ENCODE measurements at places on chromosomes 1 and 21.

GRCh38 chr1:174165471-174166137, 6.3 kb downstream of the RABGAP1L start:
- no peak for DNase-seq

DNA sequence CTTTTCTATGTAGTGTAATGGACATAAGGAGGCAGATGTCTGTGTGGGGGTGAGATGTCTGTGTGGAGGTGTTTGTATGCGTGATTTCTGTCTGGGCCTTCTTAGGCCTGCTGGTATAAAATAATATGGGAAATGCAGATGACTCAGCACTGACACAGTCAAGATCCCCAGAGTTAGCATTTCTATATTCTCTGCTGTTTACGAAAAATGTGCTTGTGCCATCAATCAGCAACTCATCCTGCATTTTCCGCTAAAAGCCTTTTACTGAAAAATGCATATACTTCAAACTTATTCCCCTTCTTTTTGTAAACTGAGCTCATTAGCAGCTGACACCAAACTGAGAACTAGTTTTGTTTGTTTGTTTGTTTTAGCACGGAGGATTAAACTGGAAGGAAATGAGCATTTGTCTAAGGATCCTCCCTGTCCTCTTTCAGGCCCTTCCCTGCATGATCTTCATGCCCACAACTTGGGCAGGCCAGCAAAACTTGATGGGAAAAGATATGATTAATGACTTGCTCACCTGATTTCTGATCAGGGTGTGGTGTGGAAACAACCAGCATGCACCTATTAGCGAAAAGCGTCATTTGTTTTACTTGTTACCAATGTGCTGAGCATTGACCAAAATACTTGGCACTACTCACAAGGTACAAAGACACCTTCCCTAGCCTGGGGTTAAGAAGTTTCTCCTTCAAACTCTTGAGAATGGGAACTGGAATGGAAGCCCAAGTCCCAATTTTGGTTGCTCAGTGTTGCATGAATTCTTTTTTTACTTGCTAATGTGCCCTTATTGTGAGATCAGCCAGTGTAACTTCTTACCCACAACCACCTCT, 77.4 kb downstream of the NDUFS5 start:
- no peak for DNase-seq

- DNase-seq: no peak
Observed at GRCh38 chr1:90621986-90622385, 95.1 kb downstream of the BARHL2 start.

DNA sequence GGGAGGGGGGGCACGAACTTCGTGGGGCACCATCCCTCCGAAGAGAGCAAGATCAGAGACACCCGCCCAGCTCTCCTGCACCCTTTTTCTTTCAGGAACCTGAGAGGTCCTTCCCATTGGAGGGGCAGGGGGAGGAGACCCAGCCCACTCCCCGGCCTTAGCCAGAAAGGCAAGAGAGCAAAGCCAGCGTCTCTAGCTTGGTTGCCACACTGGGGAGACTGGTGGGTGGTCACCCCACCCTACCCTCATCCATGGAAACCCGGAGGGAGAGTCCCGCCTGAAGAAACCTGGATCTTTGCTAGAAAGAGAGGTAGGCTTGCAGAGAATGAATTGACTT, 246 bp downstream of the ATP2B4 start:
- DNase-seq: no peak

DNA sequence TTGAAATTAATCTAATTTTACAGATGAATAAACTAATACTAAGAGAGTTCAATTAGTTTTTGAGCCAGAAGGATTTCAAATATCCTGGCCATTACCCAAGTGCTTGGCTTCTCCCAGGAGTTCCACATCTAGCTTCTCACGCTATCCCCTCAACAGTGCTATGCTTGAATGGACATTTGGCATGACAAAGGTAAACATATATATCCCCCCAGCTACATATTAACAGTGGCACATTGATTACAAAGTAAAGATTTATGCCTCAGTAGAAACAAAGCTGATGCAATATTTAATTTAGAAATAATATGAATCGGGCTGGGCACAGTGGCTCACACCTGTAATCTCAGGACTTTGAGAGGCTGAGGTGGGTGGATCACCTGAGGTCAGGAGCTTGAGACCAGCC, 434.6 kb upstream of the PRMT6 start:
- DNase-seq: no peak

DNA sequence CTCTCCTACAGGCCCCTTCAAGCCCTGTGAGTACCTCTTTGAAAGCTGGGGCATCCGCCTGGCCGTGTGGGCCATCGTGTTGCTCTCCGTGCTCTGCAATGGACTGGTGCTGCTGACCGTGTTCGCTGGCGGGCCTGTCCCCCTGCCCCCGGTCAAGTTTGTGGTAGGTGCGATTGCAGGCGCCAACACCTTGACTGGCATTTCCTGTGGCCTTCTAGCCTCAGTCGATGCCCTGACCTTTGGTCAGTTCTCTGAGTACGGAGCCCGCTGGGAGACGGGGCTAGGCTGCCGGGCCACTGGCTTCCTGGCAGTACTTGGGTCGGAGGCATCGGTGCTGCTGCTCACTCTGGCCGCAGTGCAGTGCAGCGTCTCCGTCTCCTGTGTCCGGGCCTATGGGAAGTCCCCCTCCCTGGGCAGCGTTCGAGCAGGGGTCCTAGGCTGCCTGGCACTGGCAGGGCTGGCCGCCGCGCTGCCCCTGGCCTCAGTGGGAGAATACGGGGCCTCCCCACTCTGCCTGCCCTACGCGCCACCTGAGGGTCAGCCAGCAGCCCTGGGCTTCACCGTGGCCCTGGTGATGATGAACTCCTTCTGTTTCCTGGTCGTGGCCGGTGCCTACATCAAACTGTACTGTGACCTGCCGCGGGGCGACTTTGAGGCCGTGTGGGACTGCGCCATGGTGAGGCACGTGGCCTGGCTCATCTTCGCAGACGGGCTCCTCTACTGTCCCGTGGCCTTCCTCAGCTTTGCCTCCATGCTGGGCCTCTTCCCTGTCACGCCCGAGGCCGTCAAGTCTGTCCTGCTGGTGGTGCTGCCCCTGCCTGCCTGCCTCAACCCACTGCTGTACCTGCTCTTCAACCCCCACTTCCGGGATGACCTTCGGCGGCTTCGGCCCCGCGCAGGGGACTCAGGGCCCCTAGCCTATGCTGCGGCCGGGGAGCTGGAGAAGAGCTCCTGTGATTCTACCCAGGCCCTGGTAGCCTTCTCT, 23.5 kb downstream of the UBE2T start:
- DNase-seq: no peak
